ENCODE measurements at places on chromosomes 11 and 22.

DNA sequence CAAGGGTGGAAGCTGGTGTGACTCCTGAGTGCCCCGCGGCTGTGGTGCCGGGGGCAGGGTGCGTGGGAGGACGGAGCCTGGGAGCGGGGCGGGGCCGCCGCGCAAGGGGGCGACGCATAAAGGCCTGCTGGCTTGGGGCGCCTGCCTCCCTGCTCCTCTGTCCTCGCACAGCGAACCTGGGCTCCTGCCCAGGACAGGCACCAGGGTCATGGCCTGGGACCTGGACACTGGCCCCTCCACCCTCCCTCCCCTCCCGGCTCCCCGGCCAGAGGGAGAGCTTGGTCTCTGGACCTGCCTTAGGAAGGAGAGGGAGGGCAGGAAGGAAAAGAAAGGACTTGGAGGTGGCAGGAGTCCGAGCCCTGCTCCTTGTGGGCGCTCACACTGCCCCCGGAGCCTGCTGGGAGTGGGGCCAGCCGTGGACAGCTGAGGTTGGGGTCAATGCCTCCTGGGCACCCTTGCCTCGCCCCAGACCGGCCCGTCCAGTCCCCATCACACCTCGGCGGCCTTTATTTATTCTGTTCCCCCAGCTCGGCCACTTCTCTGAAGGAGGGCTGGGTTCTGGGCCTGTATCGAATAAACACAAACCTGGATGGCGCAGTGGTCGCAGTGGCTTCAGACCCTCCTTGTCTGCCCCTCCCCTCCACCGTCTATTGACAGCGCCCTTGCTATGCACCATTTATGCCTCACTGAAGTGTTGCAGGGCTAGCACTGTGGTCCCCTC, 8.7 kb downstream of the SLC16A8 start:
- no peak for DNase-seq

DNA sequence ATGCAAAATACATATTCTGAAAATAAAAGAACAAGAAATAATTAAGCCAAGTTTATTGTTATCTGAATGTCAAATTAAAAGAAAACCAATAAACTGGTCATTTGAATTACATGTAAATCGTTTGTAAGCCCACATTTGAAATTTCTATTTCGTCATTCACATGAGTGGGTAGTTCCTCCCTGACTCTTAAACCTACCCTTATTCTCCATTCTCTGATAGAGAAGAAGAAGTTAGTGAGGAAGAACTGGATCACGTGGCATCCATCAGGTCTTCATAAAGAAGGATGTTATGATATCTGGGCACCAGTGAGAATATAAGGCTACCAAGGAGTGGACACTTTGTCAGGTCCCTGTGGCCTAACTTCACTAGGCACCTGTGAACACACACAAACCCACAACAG, 328.1 kb downstream of the OPCML start:
- no peak for DNase-seq

DNA sequence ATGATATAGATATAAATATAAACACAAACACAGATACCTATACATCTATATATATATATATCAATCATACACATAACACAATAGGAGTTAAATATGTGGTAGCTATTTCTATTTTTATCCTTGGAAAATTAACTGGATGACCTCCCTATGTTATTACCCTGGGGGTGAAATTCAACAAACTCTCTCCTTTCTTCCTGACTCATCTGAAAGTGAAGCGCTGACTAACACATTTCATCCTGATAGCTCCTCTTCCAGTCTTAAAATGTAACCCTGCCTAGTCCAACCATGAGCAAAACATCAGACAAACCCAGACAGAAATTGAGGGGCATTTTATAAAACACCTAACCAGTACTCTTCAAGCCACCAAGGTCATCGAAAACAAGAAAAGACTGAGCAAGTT, 220.6 kb upstream of the ISX start:
- DNase-seq: no peak

- no peak for DNase-seq
These were observed 52.6 kb upstream of the ADA2 start for GRCh38 chr22:17271711-17272451.

DNA sequence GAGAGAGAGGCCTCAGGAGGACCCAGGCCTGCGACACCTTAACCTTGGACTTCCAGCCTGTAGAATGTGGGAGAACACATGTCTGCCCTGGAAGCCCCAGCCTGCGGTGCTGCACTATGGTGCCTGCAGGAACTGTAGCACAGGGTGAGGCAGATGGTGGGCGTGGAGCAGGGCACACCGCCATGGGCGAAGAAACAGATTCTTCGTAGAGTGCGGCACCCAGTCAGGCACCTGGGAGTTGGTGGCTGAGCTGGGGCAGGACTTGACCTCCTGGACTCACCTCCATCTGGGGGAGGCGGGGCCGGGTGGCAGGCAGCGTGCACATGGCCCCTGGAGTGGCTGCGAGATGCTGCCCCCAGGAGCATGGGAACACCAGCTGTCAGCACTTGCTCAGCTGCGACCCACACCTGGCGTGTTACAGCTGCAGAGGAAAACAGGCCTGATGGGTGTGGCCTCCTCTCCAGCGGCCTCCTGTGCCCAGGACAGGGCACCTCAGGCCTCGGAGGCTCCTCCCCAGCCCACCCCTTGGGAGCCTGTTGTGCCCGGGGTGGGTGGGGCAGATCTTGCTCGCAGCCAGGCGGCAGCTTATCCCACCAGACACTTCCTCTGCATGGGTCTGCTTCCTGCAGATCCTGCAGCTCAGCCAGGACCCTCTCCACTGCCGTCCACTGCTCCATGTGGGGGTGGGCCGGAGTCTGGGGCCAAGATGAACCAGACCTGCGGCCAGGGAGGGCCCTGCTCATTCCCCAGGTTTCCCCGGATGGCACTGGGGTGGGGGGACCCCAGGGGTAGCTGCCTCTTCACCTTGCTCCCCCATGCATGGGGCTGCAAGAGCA, 80.4 kb downstream of the MYEOV start:
- no peak for DNase-seq

DNA sequence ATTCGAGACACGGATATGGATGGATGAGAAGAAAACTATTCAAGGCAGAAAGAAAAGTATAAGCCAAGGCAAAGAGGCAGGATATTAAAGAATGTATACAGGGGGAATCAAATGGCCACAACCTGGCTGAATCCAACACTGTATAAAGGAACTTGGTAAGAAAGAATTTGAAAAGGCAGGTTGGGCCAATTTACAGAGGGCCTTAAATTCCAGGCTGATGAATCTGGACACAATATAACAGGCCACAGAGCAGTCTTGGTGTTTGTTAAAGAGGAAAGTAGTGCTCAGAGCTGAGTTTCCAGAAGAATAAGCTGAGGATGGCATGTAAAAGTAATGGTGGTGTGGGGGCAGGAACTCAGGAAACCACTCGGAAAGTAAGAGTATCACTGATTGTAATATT, 72.3 kb upstream of the POU2AF2 start:
- DNase-seq: no peak

DNA sequence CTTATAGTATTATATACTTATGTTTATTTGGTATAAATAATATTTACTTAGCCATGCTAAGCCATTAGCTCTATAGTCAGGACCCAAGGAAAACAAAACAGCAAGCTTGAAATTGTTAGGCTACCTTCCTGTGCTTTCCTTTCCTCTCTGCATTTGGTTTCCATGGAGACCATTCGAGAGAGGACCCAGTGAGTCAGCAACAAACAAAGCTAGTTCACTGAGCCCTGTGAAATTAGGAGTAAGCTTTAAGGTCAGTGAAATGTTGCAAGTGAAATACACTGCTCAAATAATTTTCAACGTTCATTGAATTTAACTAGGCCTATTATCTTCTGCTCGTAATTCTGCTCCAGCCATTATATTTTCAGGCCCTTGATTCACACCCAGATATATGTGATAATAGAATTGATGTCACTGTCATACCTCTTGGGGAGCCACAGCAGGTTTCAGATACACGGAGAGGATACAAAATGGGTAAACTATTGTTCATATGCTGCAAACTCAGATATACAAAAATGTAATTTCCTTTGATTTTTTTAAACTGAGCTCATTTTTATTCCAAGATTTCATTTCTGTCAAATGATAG, 9.1 kb upstream of the OR10D3 start:
- DNase-seq: no peak

- DNase-seq: no peak
These were observed 61.0 kb downstream of the CYTH4 start for GRCh38 chr22:37343348-37343747.

- no peak for DNase-seq
These were observed 587.0 kb downstream of the DLG2 start for GRCh38 chr11:85040166-85040565.

- DNase-seq: peak; percentile 51
These were observed 375 bp downstream of the SLC25A1 start for GRCh38 chr22:19178065-19178656.

GRCh38 chr22:49983148-49984042, 22.8 kb downstream of the PIM3 start:
- no peak for DNase-seq

DNA sequence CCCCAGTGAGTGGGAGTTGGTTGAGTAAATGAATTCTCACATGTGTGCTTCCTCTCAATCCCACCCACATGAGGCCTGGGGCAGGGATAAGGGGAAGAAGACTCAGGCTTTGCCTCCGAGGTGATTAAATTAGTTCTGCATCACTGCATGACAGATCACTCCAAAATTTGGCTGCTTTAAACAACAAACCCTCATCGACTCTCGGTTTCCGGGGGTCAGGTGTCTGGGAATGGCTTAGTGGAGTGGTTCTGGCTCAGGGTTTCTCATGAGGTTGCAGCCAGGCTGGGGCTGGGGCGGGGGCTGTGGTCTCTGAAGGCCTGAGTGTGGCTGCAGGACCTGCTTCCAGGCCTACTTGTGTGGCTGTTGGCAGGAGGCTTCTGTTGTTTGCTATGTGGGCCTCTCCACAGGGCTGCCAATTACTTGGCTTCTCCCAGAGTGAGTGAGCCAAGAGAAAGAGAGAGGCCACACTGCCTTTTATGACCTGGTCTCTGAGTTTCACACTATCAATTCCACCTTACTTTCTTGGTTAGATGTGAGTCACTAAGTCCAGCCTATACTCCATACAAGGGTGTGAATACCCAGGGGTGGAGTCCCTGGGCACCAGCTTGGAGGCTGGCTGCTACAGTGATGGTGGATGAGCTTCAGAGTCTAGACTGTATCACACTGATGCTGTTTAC, 15.9 kb downstream of the MOGAT2 start:
- no peak for DNase-seq

- no peak for DNase-seq
These were observed 89.8 kb downstream of the RTL6 start for GRCh38 chr22:44407987-44408828.

DNA sequence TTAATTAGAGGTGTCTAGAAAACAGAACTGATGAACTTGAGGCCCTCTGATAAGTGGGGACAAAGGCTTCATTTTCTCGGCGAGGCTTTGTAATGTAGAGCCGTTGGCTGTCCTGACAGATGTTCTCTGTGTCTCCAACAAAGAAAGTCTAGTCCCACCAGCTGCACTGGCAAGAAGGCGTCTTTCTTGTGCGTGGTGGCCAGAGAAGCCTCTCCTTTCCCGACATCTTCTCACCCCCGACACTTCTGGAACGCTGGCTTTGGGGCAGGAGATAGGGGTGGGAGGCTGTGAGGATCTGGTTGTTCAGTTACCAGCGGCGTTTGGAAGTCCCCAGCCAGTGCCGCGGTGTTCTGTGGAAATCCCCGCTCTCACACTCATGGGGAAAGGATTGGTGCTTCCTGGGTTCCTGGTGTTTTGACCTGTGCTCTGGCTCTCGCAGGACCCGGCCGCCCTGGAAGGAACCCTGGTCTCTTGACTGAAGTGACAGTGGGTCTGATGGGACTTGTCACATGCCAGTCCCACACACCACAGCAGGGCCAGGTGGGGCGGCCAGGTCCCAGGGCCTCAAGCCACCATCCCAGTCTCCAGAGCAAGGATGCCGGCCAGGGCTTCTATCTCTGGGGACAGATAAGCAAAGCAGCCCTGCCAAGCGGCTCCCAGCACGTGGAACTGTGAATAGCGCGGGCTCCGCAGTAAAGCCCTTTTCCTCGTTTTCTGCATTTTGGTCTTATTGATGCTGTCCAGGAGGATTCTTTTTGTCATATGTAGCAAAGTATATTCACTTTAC, 23.2 kb downstream of the FADS2 start:
- no peak for DNase-seq

DNA sequence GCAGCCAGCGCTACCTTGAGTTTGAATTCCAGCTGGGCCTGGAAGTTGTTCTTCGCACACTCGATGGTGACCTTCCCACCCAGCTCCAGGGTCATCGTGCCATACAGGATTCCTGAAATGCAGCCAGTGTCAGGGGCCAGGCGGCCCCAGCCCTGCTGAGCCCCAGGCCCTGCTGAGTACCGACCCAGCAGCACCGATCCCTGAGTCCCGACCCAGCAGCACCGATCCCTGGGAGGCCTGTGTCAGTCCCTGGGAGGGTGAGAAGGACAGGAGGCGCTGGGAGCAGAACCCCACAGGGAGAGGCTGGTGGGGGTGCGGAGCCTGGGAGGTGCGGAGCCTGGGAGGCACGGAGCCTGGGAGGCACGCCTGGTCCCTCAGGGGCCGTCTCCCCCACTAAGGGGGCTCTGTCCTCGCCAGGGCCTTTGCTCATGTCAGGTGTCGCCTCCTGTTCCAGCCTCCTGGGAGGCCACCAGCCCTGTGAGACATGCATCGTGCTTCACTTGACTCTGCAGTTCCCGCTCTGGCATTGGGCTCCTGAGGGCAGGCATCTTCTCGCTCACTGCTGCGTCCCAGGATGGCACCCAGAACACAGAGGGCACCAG, 37.1 kb upstream of the CARS1 start:
- DNase-seq: no peak

Measured in T-helper 22 cell (primary cell).